ENCODE measurements at places on chromosomes 1 and 21.

DNA sequence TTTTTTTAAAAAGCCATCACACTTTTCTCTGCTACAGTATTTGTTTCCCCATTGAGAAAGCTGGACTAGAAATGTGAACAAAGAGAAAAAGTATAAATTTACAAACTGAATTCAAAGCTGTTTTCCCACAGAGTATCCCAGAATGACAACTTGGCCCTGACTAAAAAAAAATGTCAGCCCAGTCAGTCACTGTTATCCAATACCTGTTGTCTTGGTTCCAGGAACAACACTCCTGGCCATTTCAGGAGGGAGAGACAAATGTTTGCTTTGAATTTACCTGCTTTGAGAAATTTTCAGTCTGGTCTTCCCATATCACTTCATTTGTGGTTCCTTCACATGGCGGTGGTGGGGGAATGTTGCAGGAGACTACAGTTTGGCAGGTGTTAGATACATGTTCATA is 46.2 kb downstream of the COLGALT2 start:
- DNase-seq, result no peak

DNA sequence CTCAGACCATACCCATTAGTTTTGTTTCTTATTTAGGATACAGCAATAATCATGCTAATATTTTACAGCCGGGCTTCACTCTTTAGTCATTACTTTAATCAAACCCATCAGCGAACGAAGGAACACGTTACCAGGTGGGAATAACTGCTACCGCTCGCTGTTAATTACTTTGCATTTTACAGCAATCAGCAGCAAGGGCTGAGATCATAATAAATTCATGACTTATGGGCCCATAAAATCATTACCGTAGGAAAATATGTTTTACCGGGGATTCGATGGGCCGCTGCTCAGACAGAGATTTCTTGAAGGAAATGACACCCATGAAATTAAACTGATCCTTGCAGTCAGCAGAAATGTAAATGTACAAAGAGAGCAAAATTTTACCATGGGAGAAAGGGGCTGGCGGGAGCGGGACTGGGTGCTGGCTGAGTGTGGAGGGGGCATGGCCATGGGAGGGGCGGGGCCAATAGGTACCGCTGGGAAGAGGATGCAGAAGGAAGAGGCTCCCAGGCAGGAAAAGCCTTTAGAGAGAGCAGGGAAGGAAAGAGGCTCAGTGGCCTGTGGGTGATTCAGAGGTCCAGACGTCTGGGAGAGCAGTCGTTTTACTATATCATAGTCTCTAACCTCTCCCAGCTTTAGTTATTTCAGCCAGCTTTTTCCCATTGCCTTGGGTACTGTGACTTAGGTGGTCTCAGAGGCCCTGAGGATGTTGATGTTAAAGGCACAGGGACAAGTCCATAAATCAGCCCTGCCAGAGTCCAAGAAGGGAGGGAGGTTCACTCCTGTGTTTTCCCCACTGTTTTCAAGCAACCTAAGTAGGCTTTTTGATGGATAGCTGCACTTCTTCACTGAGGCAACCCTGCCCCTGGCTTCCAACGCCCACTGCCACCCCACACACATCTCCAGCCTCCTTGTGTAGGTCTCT is 258.9 kb downstream of the SEC16B start:
- no peak for DNase-seq

GRCh38 chr1:60000625-60001024 is 72.9 kb downstream of the C1orf87 start:
- DNase-seq, result no peak

DNA sequence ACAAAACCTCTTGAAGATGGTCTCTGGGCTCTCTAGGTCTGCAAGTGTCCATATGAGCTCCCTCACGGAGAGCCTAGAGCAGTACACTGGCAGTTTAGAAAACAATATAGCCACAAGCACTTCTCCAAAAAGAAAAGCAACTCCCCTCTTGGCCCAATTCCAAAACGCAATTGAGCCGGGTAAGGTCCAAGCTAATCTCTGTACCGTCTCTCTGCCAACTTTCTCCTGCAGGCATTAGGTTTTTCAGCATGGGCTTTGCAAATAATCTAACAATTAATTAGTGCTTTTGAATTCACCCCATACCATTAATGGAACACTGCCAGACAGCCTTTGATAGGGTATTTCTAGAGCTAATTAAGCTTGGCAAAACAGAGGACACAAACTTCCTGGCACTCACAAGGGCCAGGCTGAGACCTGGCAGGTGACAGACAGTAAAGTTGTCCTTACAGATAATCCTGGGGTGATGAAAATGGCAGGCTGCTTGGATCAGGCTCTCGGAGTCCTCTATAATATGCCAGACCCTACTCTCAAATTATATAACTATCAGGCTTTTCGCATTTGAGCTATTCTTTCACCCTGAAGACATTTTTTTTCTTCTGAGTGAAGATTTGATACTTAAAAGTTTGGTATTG is 39.8 kb downstream of the TGFBR3 start:
- DNase-seq, result no peak

- no peak for DNase-seq
These were observed 68.8 kb upstream of the WDR26 start for GRCh38 chr1:224503161-224504118.

DNA sequence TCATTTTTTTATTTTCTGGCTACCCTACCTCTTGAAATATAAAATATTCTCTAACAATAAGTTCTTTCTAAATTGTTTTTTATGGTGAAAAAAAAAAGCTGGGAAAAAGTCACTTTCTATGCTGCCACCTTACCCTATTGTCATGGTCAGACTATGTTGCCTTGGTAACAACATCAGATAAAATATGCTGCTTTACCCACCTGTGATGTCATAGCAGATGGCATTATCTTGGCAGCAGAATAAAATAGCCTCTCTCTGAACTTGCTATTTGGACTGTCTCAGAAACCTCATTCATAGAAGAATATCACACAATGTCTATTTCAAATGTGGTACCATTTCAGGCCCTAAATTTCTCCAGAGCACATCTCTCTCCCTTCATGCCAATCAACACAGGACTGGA is 69.6 kb upstream of the SGIP1 start:
- no peak for DNase-seq

- DNase-seq, result no peak
These were observed 215.4 kb upstream of the ADGRL2 start for GRCh38 chr1:81585371-81585770.
